ENCODE measurements at places on chromosomes 13 and 19.

- DNase-seq: peak; percentile 85
Measured at GRCh38 chr13:42561752-42562467, 12.0 kb upstream of the TNFSF11 start.

DNA sequence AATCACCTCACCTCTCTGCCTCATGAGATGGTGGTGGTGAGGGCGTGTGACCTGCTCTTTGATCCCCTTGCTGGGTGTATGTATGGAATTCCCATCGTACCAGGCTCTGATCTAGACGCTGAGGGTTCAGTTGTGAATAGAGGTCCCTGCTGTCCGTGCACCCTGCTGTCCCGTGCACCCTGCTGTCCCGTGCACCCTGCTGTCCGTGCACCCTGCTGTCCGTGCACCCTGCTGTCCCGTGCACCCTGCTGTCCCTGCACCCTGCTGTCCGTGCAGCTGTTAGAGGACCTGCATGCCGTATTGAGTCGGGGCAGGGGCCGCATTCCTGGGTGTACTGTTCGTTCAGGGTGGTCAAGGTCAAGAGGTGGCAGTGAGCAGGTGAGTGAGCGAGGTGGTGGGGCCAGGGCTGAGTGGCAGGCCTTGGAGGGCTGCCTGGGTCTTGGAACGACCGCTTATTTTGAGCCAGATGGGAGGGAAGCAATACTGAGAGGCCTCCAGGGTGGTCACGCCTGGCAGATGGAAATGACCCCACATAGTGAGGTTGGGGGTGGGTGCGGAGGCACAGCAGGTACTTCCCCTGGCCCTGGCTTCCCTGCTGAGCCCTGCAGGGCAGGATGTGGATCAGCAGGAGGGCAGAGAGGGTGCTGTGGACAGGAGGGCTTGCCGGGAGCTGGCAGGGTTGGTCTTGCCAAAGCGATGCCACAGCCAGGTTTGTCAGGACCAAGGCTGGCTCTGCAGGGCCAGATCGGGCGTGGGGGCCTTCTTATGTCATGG lies 4.6 kb upstream of the EPN1 start:
- no peak for DNase-seq

- peak; percentile 26 for DNase-seq
Measured at GRCh38 chr13:76759877-76760276, 126.3 kb downstream of the KCTD12 start.

DNA sequence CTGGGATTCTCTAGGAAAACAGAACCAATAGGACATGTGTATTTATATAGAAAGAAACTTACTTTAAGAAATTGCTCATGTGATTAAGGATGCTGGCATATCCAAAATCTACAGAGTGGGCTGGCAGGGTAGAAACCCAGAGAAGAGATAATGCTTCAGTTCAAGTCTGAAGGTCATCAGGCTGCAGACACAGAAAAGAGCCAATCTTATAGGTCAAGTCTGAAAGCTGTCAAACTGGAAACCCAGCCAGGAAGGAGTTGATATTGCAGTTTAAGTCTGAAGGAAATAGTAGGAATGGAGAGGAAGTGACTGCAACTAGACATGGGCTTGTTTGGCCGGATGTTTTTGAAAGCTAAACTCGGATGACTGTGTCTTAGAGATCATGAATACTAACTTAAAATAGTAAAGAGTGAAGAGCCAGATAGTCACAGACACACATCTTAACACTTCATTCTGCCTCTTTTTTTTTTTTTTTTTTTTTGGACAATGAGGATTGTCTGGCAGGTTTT lies 125.3 kb upstream of the GPC6 start:
- no peak for DNase-seq

GRCh38 chr13:73036566-73036965 lies 22.2 kb upstream of the KLF5 start:
- no peak for DNase-seq

DNA sequence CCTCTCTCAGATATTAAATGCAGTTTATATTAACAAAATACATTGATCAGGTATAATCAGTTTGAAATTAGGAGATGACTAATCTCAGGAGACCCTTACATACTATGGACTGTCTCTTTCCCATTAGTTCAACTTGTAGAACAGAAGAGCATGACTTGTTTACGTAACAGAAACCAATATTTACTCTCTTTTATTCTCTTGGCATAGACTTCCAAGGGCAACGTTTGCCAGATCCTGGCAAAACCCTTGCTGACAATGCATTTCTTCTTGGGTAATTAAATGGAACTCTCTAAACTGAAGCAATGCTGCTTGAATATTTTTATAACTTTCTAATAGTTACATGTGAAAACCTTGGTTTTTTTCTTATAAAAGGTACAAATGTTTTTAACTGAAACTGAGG lies 68.3 kb upstream of the MYO16 start:
- DNase-seq: no peak

- peak; percentile 71 for DNase-seq
Measured at GRCh38 chr19:4576016-4576933, 16.8 kb upstream of the SEMA6B start.

GRCh38 chr13:80048802-80049201 lies 292.1 kb downstream of the SPRY2 start:
- peak; percentile 99 for DNase-seq

DNA sequence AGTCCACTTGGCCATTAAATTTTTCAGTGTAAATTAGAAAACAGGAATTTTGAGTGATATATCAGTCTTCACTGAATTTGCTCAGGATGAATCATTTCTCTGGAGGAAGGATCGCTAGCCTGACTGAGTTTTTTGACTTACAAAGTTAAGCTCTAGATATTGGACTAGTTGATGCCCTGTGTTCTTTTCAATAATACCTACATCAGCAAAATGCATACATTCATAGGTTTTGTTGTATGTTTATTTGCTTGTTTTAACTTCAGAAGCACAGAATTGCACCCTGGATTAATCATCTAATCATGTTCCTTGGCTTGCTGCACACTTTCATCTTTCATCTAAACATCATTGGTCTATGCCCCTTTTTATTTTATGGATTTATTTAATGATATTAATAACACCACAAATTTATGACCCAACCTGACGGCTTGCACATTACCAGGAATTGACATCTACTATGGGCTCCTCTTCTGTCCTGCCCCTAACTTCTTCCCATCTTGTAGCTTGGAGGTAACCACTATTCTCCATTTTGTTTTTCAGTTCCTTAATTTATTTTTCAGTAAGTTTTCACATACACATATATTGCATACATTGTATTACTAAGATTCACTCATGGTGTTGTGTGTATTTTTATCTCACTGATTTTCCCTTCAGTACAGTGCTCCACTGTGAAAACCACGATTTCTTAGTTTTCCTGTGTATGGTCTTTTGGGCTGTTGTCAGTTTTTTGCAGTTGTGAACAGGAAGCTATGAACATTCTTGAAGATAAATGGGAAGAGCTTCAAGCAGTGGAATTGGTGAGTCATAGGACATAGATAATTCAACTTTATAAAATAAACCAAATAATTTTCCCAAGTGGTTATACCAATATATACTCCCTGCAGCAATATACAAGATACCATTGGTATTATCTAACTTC lies 23.3 kb downstream of the COMMD6 start:
- DNase-seq: peak; percentile 54

- no peak for DNase-seq
Measured at GRCh38 chr13:111022241-111022640, 92.9 kb upstream of the ARHGEF7 start.

DNA sequence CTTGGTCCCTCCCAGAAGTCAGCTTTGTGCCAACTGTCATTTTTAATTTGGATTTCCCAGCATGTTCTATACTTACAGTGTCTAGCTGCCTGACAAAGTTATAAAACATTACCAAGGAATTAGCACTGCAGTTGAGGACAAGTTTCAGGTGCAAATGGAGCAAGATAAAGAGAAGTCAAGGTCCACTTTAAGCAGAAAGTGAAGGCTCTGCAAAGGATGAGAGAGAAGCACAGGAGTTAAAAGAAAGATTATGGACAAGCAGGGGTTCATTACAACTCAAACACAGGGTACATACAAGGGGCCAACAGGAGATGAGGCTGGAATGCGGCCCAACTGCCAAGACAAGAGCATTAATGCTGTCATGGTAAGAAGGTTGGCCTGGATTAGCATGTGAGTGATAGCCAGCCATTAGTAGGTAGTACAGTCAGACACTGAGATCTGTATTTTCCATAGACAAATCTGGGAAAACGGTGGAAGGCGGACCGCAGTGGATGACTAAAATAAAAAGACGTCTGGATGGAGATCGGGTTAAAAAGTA lies 17.6 kb downstream of the UBL3 start:
- no peak for DNase-seq

GRCh38 chr19:42596391-42597072 lies 1.8 kb upstream of the CEACAM8 start:
- DNase-seq: peak; percentile 63

DNA sequence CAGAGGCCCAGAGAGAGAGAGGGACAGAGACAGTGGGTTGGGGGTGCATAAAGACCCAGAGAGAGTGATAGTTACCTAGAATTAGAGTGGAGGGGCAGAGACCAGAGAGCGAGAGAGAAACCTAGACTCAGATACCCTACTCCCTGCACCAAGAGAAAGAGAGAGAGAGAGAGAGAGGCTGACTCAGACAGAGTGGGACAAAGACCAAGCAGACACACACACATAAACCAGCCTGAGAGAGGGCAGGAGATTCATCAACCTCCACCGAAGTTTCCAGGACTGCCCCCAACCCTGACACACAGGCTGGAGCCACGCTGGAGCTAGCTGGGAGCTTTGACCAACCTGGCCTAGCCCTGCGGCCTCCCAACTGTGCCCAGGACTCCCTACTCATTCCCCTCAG lies 12.9 kb downstream of the SYT3 start:
- DNase-seq: peak; percentile 10

- DNase-seq: no peak
Measured at GRCh38 chr13:41286370-41286769, 23.0 kb upstream of the MTRF1 start.

DNA sequence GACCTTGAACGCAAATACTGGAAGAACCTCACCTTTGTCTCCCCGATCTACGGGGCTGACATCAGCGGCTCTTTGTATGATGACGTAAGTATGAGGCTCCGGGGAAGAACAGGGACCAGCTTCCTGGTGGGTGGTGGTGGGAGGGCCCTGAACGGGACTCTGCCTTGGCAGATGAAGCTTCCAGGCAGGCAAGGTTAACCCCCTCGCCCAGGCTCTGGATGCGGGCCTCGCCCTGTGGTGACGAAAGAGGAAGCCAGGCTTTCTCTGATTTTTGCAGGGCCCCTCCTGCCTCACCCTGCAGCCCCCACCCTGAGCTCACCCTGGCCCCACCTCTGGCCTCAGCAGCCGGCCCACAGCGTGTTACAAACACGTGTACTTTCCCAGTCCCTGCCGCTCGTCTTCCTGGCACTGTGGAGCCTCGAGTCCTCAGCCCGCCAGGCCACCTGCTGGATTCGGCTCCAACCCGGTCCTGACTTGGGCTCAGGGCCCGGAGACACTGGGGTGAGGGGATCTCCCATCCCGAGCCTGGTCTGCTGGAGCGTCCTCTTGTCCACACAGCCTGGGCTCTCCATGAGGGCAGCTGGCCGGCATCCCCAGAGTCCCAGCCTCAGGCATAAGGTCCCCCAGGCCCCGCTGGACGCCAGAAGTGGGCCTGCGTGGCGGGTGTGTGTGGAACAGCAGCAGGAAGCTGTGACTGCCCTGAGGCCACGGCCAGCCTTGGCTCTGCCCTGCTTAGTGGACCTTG lies 72.4 kb downstream of the KDM4B start:
- DNase-seq: peak; percentile 44

DNA sequence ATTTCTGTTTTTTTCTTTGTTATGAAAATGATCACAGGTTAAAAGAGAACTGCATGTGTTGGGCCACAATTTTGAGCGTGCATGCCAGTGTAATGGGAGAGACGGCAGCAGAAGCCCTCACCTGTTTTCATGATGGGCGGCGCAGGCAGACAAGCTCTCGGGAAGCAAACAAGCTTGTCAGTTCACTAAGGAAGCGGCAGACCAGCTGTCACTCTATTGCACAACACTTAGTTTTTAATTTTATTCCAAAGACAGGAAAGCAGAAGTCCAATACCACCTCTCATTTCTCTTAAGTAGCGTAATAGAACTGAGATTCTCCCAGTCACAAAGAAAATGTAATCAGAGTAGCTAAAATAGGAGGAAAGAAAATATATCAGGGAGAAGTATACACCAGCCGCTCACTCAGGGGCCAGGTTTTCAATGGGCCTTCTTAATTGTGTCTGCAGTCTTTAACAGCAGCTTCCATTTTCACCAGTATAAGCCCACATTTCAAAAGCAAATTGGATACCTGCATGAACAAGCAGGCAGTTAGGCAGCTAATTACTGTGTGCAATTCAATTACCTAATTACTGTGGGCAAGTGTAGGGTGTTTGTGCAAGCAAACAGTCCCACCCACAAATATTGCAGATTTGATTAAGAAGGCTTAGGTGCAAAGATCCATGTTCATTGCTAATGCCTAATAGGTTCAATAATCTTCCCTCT lies 711.4 kb downstream of the DIAPH3 start:
- peak; percentile 72 for DNase-seq

- DNase-seq: no peak
Measured at GRCh38 chr13:23751195-23751594, 138.0 kb downstream of the MIPEP start.

DNA sequence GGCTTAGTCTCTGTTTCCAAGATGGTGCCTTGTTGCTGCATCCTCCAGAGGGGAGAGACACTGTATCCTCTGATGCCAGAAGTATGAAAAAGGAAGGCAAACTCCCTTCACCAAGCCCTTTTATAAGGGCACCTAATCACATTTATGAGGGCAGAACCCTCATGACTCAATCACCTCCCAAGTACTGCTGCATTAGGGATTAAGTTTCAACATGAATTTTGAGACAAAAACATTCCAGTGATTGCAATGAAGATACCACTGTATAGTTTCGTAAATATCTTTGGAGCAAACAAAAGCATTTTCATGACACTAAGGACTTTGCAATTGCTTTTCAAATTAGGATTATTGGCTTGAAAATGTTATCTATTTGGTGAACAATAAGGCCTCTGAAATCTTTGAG lies 63.8 kb downstream of the RNF17 start:
- no peak for DNase-seq

- no peak for DNase-seq
Measured at GRCh38 chr13:103403814-103404213, 337.6 kb upstream of the SLC10A2 start.

DNA sequence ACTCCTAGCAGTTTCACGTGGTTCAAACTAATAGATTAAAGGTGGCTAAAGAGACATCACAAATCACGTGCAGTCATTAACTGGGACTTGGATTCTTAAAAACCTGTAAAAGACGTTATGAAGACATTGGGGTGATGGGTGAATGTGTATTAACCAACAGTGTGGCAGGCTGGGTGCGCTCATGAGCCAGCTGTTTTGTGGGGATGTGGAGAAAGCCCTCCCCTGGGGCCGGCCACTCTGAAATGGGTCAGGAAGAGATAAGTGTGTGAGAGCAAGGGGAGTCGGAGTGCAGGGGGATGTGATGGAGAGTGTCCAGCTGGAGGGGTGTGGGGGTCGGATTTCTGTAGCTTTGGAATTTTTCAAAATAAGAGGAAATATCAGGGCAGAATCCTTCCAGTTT lies 10.4 kb downstream of the UPF1 start:
- no peak for DNase-seq

DNA sequence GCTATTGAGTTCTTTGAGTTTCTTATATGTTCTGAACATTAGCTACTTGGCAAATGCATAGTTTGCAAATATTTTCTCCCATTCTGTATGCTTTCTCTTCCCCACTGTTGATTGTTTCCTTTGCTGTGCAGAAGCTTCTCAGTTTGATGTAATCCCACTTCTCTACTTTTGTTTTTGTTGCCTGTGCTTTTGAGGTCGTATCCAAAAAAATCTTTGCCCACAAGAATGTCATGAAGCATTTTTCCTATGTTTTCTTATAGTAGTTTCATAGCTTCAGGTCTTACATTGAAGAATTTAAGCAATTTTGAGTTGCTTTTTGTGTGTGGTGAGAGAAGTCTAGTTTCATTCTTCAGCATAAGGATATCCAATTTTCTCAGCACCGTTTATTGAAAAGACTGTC lies 536.7 kb upstream of the ARGLU1 start:
- DNase-seq: no peak

- DNase-seq: no peak
Measured at GRCh38 chr13:73173279-73173811, 114.5 kb downstream of the KLF5 start.
